ENCODE measurements at places on chromosomes 2 and 18.

- DNase-seq: no peak
Measured at GRCh38 chr18:6724331-6724730, 5.2 kb upstream of the ARHGAP28 start.

DNA sequence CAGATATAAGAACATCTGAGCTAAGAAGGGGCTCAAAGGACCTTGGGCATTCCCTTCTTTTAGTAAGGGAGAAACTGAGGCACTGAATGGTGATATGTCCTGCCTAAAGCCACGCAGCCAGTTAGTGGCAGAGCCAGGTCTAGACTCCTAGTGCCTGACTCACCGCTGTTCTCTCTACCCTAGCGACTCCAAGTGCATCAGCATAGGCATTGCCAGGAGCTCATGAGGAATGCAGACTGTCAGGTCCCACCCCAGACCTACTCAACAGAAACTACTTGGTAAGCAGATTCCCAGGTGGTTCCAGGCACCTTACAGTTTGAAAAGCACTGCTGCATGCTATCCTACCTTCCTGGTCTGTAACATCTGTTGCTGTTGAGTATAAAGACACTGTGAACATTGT, 158.9 kb downstream of the MSH2 start:
- DNase-seq: no peak

DNA sequence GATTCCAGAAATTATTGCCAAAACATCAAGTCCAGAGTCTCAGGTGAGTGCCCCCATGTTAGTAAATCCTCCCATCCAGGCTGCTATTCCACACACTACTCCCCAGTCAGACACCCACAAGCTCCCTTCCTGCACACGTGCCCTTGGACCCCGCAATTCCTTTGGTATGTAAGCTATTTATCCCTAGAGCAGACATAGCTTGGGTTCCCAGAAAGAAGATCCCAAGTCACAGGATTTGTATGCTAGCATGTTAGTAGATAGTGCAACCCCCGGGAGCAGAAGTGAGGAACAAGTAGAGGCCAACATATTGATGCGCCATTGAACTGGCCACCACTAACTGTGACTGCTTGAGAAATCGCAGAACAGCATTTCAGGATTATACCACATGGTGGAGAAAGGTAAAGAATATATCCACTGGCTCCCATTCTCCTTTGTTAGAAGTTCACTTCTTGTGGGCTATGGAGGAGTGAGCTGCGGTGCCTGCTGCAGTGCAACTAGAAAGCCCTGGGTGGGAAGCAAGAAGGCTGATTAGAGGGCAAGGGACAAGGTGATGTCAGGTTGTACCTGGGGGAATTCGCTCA, 137.5 kb upstream of the CHAC2 start:
- DNase-seq: no peak

- no peak for DNase-seq
Measured at GRCh38 chr2:234770031-234770506, 181.7 kb upstream of the SH3BP4 start.

GRCh38 chr2:215653344-215654030, 217.6 kb upstream of the FN1 start:
- DNase-seq: peak; percentile 3

GRCh38 chr2:58135861-58136260, 89.3 kb downstream of the VRK2 start:
- no peak for DNase-seq

- DNase-seq: no peak
Measured at GRCh38 chr2:214310319-214310718, 100.5 kb upstream of the VWC2L start.

- no peak for DNase-seq
Measured at GRCh38 chr2:45945302-45945717, 293.8 kb downstream of the PRKCE start.

DNA sequence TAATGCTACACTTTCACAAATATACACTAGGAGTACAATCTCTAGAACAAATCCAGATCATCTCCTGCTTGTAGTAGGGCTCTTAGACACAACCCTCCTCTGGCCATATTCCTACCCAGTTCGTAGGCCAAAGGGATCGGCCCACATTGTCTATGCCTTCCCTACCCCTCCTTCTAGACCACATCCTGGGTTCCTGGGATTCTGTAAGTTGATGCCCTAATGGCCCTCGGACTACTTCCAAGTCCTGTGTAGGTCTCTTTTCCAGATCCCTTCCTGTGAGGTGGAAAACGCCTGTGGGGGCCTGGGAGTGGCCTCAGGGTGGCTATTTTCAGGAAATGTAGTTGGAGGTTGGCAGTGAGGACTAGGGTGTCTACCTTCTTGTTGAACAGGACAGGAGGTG, 289.7 kb downstream of the ZNF385B start:
- DNase-seq: no peak

DNA sequence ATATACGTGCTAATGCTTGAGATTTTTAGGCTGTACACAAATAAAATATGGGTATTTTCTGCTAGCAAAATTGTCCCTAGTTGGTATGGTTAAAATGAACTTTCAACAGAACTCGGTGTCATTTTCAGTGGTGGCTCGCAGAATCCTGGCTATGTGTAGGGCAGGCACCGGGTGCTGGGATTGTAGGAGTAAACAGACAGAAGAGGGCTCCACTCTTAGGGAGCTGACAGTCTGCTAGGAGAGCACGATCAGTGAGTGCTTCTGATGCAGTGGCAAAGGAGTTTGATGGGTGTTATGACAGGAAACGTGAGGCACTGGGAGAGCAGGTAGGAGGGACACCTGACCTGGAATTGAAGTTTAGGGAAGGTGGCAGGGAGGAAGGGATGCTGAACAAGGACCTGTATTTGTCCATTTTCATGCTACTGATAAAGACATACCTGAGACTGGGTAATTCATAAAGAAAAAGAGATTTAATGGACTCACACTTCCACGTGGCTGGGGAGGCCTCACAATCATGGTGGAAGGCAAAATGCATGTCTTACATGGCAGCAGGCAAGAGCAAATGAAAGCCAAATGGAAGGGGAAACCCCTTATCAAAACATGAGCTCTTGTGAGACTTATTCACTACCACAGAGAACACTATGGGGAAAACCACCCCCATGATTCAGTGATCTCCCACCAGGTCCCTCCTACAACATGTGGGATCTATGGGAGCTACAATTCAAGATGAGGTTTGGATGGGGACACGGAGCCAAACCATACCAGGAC, 105.4 kb upstream of the LCLAT1 start:
- no peak for DNase-seq

- DNase-seq: peak; percentile 36
Measured at GRCh38 chr2:73013936-73014335, 57.6 kb downstream of the SFXN5 start.
